Activated CD8-positive, alpha-beta memory T cell treated with anti-CD3 and anti-CD28 coated beads, Interleukin-2, amount 10 ng/mL, durations not matched to agents 7 days and 5 days (primary cell): ENCODE measurements at places on chromosomes 2 and 18.

GRCh38 chr2:28709101-28709500 is 42.5 kb upstream of the PPP1CB start:
- H3K27me3 ChIP-seq: no peaks in the 10 kb centered on the region
- DNase-seq: no peak
- H3K4me1 ChIP-seq: peaks cover 12% of the 10 kb centered on the region
- H3K36me3 ChIP-seq: peaks cover 2% of the 10 kb centered on the region
- H3K27ac ChIP-seq: no peak overlapping the region

DNA sequence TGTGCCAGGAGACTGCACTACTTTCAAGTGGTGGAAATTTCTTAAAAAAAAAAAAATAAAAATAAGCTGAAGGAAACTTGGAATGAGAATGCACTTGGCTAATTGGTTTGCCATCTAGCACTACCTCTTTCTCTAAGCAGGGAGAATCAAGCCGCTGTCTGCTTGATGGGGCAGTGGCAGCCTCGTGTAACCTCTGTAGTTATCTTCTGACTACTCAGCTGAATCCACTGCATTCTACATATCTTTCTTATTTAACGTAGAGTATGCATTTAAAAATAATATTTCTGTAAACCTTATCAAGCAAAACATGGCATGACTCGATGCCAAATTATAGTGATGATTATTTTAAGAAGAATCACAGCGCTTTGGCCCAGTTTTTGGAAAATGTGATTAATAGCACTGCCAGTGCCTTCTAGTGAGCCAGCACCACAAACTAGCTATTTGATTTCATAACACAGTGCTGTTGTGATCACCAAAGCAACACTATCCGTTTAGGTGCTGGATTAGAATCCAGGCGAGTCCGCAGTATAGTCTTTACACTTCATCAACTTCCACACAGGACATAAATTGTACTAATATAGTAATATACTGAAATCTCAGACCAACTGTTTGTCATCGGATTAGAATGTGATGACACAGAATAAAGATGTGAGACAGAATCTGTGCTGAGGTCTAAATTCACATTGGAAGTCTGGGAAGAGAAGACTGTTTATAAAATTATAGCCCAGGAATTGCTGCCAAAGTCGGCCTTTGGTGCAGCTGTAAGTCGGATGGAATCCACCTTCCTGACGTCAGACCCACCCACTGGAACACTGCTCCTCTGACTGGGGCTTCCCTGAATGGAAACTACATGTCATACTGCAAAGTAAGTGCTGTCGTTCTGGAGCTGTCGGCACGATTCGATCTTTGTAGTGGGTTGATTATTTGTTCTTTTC is 136.5 kb upstream of the ETAA1 start:
- H3K36me3 ChIP-seq: no peaks in the 10 kb centered on the region
- H3K4me3 ChIP-seq: no peak overlapping the region

- DNase-seq: no peak
- H3K36me3 ChIP-seq: no peaks in the 10 kb centered on the region
- no peak overlapping the region for H3K27ac ChIP-seq
- peaks cover 6% of the 10 kb centered on the region for H3K4me1 ChIP-seq
- peaks cover 3% of the 10 kb centered on the region for H3K27me3 ChIP-seq
These were observed 90.4 kb downstream of the PLCL1 start for GRCh38 chr2:197894751-197895274.

DNA sequence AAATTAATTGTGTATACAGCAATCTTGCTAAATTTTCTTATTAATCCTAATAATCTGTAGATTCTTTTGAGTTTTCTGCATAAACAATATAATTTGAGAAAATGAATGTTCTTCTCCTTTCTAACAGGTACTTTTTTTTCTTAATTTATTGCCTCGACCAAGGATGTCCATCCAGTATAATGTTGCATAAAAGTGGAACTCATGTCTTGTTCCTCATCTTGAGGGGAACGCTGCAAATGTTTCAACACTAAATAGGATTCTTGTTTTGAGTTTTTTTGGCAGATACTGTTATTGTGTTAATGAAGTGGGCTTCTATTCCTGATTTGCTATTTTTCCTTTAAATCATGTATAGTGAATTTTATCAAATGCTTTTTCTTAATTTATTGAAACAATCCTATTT is 244.4 kb upstream of the REV1 start:
- H3K27me3 ChIP-seq: peaks cover 16% of the 10 kb centered on the region
- H3K4me3 ChIP-seq: no peak overlapping the region
- H3K4me1 ChIP-seq: no peaks in the 10 kb centered on the region
- H3K36me3 ChIP-seq: no peaks in the 10 kb centered on the region
- no peak overlapping the region for H3K27ac ChIP-seq

DNA sequence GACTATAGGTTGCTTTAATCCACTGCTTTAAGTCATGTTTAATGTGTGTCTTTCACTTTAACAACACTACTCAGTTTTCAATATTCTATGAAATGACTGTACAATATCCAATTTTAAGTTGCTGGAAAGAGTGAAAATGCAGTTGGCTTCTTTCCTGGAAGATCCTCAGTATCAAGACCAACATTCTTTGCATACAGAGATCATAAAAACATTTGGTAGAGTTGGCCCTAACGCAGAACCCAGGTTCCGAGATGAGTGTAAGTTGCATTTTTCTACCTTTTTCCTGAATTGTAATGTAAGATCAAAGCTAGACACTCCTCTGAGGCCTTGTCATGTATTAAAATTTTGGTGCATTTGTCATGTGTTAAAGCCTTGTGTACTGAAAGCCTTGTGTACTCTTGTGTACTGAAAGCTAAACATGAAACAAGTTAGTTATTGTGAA is 42.9 kb upstream of the TNFRSF11A start:
- H3K27ac ChIP-seq: no peak overlapping the region
- no peak for DNase-seq
- H3K4me3 ChIP-seq: no peak overlapping the region
- H3K4me1 ChIP-seq: peaks cover 14% of the 10 kb centered on the region
- H3K27me3 ChIP-seq: no peaks in the 10 kb centered on the region

DNA sequence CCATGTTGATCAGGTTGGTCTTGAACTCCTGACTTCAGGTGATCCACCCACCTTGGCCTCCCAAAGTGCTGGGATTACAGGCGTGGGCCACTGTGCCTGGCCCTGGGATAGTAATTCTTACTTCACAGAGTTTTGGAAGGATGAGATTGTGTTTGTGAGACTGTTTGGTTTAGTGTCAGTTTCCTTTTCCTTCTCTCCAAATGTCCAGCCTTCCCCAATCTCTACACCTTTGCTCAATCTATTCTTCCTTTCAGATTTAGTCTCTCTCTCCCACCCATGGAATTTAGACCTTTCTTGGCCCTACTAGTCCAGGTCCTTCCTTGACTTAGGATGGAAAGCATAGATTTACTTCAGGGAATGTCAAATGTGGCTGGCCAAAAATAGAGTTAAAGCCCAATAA is 12.2 kb upstream of the IL1A start:
- peaks cover 37% of the 10 kb centered on the region for H3K4me1 ChIP-seq
- no peaks in the 10 kb centered on the region for H3K27me3 ChIP-seq
- H3K4me3 ChIP-seq: no peak overlapping the region
- H3K36me3 ChIP-seq: peaks cover 36% of the 10 kb centered on the region
- no peak for DNase-seq
